CMK (cell line): ENCODE measurements at places on chromosomes 5 and 9.

DNA sequence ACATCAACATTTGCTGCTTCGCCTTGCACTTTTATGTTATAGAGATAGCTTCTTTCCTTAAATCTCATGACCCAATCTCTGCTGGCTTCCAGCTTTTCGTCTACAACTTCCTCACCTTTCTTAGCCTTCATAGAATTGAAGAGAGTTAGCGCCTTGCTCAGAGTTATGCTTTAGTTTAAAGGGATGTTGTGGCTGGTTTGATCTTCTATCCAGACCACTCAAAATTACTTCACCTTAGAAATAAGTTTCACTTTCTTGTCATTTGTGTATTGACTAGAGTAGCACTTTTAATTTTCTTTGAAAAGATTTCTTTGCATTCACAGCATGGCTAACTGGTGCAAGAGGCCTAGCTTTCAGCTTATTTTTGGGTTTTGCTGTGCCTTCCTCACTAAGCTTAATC lies 414.2 kb downstream of the ZNF608 start:
- no peak for DNase-seq

DNA sequence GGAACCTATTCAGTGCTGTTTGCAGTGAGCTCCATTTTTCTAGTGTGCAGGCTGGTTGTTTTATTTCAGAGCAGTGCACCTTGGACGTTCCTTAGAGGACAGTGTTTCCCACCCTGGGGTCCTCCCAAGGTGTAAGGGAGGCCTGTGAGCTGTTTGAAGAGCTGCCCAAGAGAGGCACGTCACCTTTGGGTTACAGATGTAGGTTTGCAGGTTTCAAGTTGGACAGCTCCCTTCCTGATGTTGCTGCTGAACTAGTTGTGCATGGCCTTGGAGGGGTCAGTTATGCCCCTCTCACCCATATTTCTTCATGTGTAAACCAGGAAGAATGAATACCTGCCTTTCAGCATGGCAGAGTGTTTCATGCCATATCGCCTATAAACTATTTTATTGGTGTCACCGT lies 34.7 kb upstream of the POMT1 start:
- no peak for DNase-seq

- DNase-seq, result no peak
Observed at GRCh38 chr5:147344861-147345260, 110.0 kb downstream of the STK32A start.

- DNase-seq, result no peak
Observed at GRCh38 chr5:79689541-79690466, at the start of gene CMYA5. TSS of gene CMYA5 (plus strand) at chr5:79689836. CDS start at chr5:79689908, 72 bp downstream.

GRCh38 chr5:92945605-92946097 lies 635.4 kb downstream of the NR2F1-AS1 start:
- DNase-seq, result no peak

DNA sequence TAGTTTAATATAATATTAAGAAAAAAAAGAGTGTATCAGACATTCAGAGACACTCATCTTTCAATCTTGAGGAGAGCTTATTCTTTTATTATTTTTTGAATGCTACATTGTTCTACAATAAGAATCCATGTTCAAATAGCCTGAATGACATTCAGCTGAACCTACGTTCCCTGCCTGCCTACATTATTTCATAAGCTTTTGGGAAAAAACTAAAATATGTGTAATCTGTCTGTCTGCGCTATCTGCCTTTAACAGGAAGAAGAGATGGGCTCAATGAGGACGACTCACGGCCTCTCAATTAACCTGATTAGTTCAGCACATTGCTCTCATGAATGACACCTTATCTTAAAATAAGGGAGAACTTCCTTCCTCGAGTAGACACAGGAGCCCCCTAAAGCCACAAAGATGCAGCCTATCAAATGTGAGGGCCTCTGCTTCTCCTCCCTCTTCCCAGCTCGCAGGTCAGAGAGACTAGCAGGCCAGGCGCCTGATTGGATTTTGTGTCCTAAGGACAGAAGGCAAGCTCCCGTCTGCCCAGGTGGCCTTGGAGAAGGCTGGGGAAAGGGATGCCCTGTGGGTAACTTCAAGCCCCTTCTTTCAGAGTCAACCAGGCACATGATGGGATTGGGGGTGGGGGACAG lies 37.8 kb downstream of the EBF1 start:
- no peak for DNase-seq

DNA sequence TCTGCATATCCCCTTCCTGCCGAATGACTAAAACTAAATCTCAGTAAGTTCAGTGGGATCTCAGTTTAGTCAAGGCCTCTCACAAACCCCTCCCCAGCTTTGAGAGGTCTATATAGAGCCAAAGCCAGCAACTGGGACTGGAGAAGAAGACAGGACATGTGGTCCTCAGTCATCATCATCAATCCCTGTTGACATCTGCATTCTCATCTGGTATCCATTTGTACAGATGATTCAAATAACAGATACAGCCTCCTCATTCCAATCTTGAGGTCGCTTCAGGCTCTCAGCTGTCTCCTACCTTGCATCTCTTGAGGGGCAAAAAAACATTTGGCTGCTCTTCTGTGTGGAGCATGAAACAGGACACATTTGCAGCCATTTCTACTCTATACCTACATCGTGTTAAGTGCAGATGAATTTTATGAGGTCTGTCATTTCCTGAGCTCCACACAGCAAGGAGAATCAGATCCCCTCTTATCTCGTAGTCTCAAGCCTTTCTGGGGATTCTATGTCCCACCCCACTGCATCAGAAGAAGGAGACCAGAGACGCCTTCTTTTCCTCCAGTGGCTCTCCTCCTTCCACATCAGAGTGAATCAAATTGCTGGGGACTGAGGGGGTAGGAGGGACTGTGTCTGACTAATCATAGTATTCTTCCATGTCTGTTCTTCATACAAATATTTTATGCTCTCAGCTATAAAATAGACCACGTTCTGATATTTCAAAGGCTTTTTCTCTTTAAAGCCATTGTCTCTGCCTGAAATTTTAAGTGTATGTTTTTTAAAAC lies 4.7 kb upstream of the RECK start:
- DNase-seq, result no peak

- no peak for DNase-seq
Observed at GRCh38 chr5:72651779-72652178, 144.6 kb upstream of the ZNF366 start.

GRCh38 chr9:28064241-28064815 lies 491.0 kb upstream of the C9orf72 start:
- DNase-seq, result no peak

GRCh38 chr9:10148796-10149195 lies 464.0 kb downstream of the PTPRD start:
- no peak for DNase-seq

DNA sequence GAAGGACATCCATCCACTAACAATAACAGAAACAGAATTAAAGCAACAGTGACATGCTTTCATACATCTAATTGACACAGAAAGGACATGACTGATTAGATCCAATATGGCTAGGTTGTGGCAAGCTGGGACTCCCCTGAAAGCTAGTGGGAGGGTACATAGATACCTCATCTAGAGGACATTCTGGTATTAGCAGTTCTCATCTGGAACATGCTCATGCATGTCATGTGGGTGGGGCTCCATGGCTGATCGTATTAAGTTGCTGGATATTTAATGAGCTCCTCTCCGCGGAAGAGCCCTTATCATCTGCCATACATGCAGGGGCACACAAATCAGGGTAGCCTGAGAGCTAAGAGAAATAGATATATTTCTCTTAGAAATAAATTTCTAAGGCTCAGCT lies 358.9 kb downstream of the ICE1 start:
- DNase-seq, result no peak

GRCh38 chr9:87277346-87277745 lies 220.3 kb upstream of the DAPK1 start:
- no peak for DNase-seq

DNA sequence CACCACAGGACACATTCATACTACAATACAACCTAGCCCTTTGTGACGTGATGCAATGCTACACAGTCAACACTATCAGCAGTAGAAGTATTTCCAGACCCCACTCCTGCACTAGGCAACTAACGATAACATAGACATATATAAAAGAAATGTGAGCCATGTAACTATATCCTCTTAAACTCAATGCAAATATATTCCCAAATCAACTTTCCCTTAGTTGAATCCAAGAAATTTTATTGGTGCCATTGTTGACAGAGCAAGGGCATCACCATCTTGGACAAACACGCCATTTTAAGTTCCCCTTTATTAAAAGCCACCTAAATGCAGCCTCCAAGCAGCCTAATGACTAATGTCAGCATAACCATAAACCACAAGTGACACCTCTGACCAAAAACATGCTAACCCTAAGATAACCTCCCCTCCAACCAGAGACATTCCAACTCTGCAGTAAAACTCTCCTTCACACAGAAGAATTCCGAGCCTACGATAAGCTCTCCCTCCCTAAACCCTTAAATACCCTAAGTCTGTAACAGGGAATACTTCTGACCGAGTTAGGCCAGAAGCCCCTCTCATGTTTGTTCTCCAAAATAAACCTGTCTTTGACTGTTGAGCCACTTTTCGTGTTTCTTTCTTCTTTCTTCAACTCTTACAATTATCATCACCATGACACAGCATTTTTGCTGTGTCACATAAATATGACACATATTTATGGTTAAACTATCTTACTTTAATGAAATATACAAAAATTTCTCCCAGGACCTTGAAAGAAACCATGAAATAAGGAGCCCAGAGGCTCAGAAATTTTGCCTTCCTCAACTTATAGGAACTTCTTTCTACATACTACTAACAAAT lies 1497.8 kb downstream of the EFNA5 start:
- DNase-seq, result no peak

- DNase-seq, result no peak
Observed at GRCh38 chr9:117151716-117152115, 263.1 kb downstream of the ASTN2 start.

GRCh38 chr5:169171515-169171914 lies 129.4 kb downstream of the SLIT3 start:
- DNase-seq, result no peak

DNA sequence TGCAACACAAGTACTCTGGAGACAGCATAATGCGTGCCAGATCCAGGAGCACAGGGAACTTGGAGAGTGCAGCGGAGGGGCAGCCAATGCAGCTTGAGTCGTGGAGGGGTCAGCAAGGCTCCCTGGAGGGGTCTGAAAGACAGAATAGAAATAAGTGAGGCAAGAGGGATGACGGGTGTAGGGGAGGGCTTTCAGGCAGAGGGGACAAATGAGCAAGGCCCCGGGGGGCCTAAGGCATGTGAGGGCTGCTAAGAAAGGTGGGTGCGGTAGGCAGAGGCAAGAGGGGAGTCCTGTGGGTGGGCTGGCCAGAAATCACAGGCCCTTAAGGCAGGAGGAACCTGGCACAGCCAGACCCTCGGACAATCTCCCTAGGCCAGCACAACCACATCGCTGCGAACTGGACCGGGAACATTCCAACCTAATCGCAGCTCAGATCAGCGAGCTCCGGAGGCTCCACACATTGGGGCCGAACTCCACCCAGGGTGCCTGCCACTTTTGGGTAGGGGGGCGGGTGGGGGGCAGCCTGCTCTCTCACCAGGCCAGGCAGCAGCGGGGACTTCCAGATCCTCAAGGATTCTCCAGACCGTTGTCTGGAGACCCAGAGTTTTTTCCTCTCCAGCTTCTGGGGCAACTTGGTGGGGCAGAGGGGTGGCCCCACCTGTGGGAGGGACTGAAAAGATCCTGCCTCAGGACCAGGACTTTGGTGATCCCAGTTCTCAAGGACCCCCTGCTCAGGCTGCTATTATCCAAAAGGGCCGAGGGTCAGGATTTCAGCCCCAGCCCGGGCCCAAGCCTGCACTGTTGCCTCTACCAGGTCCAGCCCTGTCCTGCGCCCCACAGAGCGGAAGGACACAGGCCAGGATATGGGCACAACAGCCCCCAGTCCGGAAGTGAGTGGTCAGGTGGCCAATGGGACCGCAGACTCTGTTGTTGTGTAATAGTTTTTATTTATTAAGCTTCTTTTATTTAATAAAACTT lies 22.7 kb upstream of the CYSTM1 start:
- DNase-seq, result no peak

DNA sequence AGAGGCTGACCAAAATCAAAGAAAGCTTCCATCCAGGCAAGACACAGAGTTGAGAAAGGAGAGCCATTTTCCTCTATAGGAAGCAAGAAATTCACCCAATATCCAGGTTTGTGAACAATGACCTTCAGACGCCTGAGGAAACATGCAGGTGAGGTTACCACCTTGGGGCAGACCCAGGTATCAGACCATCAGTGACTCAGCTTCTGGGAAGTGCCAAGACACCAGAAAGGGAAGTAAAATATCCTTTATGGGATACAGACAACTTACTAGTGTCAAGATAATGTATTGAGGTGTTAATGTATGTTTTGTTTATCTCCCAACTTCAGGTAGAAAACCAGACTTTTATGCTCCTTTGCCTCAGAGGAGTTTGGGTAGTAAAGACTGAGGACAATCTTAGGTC lies 2.2 kb upstream of the DTWD2 start:
- no peak for DNase-seq

DNA sequence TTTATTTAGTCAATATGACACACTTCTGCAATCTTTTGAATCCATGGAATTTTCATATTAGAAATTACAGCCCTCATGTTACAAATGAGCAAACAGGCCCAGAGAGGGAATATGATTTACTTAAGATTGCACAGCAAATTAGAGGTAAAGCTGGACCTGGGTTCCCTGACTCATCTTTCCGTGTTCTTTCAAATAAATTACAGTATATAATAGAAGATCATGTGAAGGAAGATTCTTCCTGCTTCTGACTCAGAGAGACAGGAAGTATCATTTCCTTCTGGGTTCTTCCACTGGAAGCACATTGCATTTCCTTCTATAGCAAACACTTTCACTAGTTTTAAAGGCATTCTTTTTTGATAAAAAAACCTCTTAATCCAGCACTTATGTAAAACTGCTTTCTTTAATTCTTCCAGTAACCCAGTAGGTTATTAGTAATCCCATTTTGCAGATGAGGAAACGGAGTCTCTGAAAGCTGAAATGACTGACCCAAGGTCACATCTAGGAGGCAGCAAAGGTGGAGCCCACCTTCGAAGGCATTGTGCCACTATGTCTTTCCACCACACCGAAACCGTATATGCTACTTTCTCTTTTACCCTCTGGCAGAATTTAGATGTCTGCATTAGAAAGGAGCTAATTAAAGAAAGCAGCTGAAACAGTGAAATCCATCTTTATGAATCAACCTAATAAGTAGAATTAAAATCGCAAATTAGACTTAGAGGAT lies 566.7 kb upstream of the KLF4 start:
- no peak for DNase-seq

DNA sequence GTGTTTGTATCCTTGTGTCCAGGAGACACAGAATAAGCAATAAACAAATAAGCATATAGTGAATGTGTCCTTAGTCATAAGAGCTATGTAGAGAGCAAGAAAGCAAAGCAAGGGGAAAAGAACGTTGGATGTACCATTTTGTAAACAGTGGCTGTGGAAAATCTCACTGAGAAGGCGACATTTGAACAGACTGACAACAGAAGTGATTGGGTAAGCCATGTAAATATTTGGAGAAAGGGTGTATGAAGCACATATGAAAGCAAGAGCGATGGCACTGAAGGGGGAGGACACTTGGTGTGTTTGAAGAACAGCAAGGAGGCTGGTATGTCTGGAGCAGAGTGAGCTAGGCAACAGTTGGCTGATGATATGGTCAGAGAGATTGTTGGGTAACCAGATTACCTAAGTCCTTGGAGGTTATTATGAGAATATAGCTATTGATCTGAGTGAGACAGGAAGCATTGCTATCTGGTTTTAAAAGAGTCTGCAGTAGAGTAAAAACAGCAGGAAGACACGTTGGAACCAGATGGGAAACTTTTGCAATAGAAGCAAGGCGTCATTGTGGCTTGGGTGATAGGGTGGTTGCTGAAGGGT lies 115.5 kb upstream of the IL7R start:
- DNase-seq, result no peak

- DNase-seq, result no peak
Observed at GRCh38 chr9:3888497-3888858, 362.7 kb upstream of the RFX3 start.

GRCh38 chr5:84383296-84383815 lies 1.3 kb downstream of the EDIL3 start:
- no peak for DNase-seq
